Ovary (tissue), 10 donors: ENCODE measurements at places on chromosomes 2 and 18. TPM values are rescaled to one million over a fixed set of nuclear protein-coding genes. Genes with fewer than 3 reads are reported as not detected.

PLA2R1 gene
- 15.8 TPM for total RNA-seq

PLCL1 gene
- 11.6 TPM for total RNA-seq

SMYD1 gene
- total RNA-seq: 0.05 TPM

POTEJ gene
- 0.12 TPM for total RNA-seq

FARSB gene
- total RNA-seq: 10.3 TPM

FTCDNL1 gene
- 1.2 TPM for total RNA-seq

FAM210A gene
- total RNA-seq: 15.2 TPM

CFAP65 gene
- not detected for total RNA-seq

DUSP11 gene
- 31.1 TPM for total RNA-seq

MOGAT1 gene
- not detected for total RNA-seq

ACKR3 gene
- total RNA-seq: 7.9 TPM

AFF3 gene
- 25.9 TPM for total RNA-seq

TRIB2 gene
- total RNA-seq: 83.1 TPM

ARHGEF4 gene
- total RNA-seq: 26.9 TPM

ANKRD30BL gene
- total RNA-seq: 1.2 TPM

CDH7 gene
- not detected for total RNA-seq

B4GALT6 gene
- total RNA-seq: 10.5 TPM

CCDC102B gene
- total RNA-seq: 2.5 TPM

SERPINB13 gene
- not detected for total RNA-seq

ANAPC1 gene
- 31.9 TPM for total RNA-seq

IL1B gene
- total RNA-seq: 2.0 TPM

LBH gene
- total RNA-seq: 121 TPM
